HEK293T (cell line): ENCODE measurements at places on chromosomes 3 and 15.
A peak's percentile ranks its signal among the peaks of the same experiment; 100 is the strongest.

DNA sequence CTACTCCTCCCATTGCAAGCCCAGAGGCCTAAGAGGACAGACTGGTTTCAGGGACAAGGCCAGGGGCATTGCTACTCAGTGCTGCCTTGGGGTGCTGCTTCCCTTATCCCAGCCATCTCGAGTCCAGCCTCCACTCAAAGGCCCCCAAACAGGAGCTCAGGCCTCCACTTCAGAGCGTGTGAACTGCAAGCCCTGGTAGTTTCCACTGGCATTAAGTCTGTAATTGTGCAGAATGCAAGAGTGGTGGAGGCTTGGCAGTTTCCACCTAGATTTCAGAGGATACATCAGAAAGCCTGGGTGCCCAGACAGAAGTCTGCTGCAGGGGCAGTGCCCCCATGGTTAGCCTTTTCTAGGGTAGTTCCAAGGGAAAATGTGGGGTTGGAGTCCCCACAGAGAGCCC, 192.8 kb upstream of the ST8SIA2 start:
- no peak for DNase-seq

DNA sequence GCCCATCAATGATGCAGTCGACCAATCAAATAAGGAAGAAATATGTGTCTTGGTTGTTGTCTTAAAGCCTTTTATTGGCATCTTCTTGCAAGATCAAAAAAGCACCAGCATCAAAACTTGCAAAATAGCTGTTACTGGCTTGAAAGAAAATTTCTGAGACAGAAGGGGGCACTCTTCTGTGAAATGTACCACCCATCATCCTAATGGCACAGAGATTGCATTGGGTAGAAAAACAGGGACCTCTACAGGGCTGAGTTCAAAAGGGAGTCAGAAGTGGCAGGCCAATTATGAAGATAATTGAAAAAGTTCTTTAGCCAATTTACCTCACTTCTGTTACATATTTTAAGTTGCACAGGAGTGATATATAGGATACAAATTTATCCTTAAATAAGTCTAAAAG, 122.3 kb upstream of the GPR149 start:
- peak; percentile 8 for DNase-seq

DNA sequence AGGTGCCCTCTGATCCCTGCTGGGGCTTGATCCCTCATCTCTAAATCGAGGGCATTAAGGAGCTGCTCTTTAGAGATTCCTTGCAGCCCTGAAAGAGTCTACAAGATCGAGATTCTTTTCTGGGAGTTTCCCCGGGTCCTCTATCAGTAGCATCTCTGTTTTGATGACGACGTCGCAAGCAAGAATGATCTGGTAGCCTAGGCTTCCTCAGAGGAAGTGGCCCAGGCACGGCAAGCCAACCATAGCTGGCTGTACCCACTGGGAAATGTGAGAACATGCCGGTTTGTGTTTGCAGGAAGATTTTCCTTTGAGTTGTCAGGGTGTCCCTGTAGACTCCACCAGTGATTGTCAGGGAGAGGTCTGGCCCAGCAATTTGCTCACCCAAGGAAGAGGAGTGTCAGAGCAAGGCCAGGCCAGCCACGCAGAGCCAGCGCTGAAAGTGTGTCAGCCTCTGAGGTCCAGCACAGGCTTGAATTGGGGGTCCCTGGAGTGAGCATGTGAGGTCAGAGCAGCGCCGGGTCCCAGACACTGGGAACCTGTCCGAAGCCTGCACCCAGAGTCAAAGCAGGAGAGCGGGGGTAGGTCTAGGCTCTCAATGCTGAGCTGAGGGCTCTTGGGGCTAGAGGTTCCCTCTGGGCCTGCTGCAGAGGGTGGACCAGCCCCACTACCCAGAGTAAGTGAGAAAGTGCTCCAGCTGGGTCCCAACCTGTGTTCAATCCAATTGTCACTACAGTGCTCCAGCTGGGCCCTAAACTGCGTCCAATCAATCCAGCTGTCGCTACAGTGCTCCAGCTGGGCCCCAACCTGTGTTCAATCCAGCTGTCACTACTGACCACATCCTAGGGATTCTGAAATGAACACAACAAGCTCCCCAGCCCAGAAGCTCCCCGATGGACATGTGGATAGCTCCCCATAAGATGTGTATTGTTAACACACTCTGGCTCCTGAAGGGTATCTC, 95.7 kb downstream of the CHDH start:
- DNase-seq = no peak

DNA sequence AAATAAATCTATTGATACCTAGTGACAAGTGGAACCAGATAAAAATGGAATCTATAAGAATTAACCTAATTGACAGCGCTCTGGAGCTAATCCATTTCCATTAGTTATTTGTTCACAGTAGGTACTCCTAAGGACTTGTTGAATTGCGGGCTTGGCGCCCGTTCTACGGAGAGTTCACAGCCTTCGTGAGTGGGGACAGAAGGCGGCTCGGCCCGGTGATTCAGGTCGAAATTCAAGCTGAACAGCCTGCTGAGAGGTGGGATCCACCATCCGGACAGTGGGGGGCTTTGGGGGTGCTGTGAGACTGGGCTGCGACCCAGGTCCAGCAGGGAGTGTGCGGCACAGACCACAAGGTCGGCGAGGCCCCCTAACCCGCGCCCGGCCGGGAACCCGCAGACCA, 779 bp upstream of the CTNNB1 start:
- DNase-seq = no peak

DNA sequence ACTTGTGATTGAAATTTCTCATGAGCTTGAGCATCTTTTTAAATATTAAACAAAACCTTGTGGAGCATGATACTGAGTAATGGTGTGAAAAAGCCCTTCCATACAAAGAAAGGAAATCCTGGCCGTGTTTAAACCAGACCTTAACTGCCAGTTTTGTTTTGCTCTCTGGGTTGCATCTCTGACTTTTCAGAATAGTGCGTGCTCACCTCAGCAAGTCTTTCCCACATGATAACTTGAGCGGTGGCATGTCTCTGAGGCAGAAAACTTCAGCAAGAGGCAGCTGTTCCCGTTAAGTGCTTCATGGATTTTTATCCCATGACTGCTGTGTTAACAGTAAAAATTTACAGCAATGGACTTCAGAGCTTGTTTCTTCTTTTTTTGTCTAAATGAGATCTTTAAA, 393.3 kb downstream of the FEZF2 start:
- DNase-seq = no peak

GRCh38 chr3:5170975-5171374, 16.5 kb upstream of the EDEM1 start:
- DNase-seq = no peak

DNA sequence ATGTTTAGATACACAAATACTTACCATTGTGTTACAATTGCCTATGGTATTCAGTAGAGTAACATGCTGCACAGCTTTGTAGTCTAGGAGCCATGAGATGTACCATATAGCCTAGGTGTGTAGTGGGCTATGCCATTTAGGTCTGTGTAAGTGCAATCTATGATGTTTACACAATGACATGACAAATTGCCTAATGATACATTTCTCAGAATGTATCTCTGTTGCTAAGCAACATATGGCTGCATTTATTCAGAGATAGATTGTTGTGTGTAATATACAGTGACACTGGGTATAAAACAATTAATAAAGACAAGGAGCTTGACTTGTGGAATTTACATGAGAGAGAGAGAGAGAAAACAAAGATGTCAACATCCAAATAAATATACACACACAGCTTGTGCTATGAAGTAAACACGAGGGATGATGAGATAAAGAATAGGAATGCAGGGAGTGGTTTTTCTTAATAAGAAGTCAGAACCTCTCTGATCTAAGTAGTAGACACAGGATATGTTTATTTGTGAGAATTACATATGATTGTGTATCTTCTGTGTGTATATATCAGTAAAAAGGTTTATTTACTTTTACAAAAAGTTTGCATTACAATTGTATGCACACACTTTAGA, 110.0 kb downstream of the KCNAB1 start:
- DNase-seq = no peak

- no peak for DNase-seq
Observed at GRCh38 chr3:64594134-64594533, 93.7 kb downstream of the ADAMTS9 start.

GRCh38 chr3:103918336-103918735, 1448.4 kb upstream of the ALCAM start:
- peak; percentile 31 for DNase-seq

DNA sequence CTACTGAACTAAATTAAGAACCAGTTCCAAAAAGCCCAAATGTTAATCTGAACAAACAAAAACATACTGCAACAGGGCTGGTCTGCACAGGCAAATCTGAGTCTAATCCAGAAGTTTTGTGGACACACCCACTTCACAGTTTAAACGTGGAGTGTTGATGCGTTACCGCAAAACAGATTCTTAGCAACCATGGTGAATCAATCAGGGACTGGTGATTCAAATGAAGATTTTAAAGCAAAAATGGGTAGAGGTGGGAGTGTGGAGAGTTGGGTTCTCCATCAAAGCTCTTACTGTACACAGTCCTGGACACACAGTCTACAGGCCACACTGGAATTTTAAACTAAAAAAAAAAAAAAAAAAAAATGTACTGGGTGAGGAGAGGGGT, 5.2 kb downstream of the ANXA2 start:
- no peak for DNase-seq

DNA sequence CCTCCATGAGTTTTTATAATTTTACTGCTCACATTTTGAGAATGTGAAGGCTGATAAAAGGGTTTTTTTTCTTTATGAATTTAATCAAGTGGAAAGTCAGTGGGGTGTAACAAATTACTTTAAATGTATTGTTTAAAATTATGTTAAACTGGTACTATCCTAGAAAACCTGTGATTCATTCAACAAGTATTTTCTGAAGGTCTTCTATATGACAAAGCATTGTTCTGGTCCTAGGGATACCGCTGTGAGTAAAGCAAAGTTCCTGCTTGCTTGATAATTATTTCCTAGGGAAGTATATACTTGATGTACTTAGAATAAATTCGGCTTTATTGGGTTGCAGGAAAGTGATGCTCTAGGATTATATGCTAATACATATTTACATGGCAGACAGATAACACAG, 152.8 kb upstream of the GOLGA6L4 start:
- no peak for DNase-seq

- DNase-seq = no peak
Observed at GRCh38 chr3:60316121-60316797, 935.0 kb downstream of the FHIT start.

- DNase-seq = no peak
Observed at GRCh38 chr3:51686512-51687215, 15.6 kb downstream of the TEX264 start.

GRCh38 chr3:10364806-10365205, 43.9 kb upstream of the SEC13 start:
- DNase-seq = no peak

DNA sequence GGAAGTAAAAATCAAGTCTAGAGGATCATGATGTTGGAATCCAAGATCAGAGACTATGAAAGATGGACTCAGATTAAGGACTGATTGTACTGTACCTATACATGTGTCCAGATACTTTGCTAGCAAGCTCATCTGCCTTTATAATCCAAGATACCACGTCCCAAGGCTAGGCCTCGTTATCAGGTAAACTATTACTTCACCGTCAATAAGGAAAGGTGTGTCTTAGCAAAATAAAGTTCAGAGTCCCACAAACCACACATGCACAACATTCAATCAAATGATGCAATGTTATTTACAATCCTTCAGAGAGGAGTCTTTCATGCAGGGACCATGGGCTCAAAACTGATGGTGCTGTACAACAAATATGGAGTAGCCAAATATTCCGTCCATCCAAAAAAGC, 1092.9 kb downstream of the IGSF11 start:
- DNase-seq = no peak

DNA sequence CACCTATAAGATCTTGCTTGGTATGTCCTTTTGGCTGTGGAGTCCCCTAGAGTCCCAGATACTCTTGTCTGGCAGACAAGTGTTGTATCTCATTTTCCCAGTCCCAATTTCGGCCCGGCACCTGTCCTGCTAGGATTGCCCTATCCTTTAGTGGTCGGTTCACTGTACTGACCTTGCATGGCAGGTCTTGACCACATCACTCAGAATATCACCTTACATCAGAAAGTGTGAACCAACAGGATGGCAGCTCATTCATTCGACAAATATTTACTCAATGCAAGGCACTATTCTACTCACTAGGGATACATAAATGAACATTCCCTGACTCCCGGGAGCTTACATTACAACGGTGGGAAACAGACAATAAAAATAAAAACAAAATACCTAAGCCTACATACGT, 5.7 kb upstream of the CCDC80 start:
- no peak for DNase-seq

- DNase-seq = no peak
Observed at GRCh38 chr3:98534734-98535133, 3.0 kb downstream of the GPR15 start.

- peak; percentile 4 for DNase-seq
Observed at GRCh38 chr3:6779140-6779539, 81.8 kb upstream of the GRM7 start.

GRCh38 chr15:59936741-59937140, 67.4 kb upstream of the FOXB1 start:
- no peak for DNase-seq

DNA sequence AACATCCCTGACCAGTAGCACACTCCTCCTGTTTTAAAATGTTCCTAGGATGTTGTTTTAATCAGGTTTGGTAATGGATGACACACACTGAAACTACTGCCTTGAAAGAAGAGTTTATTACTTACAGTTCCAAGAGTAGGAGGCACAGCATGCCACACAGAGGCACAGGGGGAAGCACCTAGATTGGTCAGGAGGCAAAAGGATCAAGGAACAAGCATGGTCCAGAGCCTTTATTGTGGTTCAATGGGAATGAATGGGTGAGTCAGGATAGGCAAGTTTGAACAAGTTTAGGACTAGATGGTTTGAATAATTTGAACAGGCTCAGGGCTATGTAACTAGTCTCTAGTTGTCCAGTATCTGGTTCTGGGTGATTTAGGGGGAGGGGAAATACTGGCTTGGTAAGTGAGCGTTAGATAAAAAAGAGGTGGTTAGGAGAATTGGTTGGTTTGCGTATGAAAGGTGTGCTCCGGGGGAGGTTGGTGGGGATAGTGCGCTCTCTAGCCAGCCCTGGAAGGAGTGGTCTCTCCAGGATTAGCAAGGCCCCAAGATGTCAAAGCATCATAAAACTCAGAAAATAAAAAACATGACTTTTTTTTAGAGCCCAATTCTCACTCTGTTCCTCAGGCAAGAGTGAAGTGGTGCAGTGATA, 35.1 kb downstream of the TMOD3 start:
- no peak for DNase-seq

- DNase-seq = no peak
Observed at GRCh38 chr3:28947061-28947460, 333.8 kb upstream of the RBMS3 start.

DNA sequence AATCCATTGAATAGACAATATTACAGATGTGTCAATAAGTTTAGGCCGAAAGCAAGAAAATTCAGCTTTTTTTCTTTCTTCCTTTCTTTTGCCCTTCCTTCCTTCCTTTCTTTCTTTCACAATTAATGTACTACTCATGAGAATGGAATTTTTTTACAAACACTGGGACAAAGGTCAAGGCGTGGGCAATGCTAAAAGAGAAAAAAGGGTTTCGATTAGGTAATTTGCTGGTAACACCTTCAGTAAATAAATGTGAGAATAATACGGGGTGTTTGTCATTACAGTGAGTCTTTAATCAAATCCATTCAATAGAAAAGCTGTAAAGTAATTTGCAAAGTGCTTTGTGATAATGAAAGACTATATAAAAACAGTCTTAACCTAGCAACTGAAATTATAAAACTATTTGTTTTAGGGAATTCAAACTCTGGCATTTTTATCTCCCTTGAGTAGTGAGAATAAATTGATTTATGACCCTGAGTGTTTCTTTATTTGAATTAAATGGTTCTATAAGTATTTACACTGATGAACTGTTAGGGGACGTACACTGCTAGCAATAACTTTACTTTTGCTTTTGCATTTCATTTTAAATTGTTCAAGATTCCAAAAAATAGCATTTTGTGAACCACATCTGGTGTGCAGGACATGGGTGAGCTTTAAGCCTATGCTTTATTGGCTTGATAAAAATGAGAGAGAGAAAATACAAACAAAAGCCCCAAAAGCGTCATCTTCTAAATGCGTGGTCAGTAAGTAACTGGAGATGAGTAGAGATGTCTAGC, 104.2 kb upstream of the THRB start:
- no peak for DNase-seq
